CMK (cell line): ENCODE measurements at places on chromosomes 5 and 9.

DNA sequence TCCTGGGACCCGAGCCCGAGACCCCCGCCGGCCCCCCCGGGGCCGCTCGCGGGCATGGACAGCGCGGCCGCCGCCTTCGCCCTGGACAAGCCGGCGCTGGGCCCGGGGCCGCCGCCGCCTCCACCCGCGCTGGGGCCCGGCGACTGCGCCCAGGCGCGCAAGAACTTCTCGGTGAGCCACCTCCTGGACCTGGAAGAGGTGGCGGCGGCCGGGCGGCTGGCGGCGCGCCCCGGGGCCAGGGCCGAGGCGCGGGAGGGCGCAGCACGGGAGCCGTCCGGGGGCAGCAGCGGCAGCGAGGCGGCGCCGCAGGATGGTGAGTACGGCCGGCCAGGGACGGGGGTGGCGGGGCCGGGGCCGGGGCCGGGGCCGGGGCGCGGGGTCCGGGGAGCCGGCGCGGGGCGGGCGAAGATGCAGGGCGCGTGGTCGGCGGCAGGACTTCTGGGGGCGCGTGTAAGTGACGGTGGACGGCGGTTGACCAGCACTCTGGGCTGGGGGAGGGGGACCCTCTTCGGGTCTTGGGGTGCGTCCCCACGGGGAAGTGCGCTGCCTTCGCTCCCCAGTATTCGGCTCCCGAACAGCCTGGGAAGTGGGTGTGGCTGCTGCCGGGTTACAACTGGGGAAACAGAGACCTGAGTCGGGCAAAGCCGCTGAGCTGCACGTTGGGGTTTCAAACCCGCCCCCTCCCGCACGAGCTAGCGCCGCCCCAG lies 520 bp downstream of the PRRX2 start:
- DNase-seq, result no peak

GRCh38 chr5:68251386-68251785 lies 35.8 kb downstream of the PIK3R1 start:
- DNase-seq, result no peak

GRCh38 chr9:92722386-92723298 lies 42.0 kb downstream of the BICD2 start:
- no peak for DNase-seq

- DNase-seq, result no peak
Observed at GRCh38 chr5:96326902-96327301, 106.1 kb downstream of the PCSK1 start.

DNA sequence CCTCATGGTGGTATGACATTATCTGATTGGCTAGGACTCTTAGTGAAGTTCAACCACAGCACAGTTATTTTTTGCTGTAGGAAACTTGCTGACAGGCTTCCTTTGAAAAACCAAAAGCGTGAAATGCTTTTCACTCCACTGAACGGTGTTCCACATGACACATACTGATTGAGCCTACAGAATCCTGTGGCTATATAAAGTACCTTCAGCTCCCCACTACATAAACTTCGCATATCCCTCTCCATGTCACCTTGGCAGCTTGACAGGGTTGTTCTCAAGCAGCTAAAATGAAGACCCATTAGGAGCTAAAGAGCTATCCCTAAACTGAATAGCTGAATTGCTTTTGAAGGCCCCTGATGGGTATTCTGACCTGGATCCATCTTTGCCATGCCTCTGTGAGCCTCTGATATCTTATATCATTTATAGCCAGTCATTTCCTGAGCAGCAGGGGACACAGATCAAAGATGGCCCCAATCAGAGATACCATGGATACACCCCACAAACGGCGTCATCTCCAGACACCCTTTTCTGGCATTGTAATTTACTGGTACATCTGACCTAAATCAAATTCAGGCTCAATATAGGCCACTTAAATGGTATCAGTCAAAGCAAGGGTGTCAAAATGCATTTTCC lies 91.5 kb downstream of the APBA1 start:
- no peak for DNase-seq

DNA sequence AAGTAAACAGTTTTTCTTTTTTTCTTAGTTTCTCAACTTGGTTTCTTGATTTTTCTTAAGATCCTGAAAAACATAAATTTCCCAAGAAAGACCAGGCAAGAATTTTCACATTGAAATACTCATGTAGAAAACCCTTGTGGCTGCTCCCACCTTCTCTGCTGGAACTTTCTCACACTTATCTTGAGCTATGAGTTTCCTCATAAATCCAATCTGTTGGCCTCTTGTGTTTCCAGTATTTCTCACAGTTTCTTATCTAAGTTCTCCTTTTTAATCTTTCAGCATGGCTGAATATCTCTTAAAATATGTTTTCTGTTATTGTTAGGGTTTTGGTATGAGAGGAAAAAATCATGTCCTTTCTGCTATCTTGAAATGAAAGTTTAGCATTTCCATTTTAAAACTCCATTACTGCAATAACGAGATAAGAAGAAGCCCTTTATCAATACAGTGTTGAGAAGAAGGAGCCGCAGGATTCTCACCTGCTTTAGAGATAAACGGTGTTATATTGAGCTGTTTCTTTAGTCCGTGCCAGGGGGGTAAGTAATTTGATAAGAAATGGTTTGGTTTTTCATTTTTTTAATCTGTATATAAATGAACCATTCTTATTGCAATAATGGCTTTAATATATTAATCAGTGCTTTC lies 89.3 kb downstream of the ALDH1A1 start:
- DNase-seq, result no peak

DNA sequence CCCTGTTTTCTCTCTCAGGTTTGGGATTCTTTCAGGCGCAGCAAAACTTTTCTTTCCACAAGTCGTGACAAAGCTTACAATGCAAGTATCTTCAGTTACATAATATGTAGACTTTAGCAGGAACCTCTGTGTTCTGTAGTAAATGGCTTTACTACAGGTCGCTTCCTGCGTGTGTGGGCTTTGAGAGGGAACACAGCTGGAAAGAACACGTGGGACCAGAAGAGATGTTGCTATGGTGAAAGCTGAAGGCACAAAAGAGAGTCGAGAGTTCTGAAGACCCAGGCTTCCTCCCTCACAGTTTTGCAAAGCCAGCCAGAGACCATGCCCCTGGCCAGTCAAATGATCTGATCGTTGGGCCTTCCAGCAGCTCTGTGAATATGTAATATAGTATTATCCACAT lies 4.0 kb downstream of the ANKRD55 start:
- no peak for DNase-seq

DNA sequence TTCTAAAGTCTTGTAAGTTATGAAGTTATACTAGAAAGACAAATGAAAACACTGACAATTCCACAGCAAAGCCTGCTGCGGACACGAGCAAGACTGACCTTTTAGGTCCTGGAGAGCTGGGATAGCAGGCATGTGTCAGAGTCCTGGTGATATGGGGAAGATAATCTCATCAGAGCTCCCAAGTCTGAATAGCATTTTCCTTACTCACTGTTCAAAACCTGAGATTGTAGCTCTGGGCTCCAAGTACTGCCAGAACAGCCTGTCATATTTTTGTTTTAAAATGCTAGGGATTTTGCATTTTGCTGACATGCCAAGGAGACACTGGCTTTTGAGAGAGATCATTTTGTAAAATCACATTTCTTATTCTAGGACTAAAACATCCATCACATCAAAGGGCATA lies 90.1 kb downstream of the DRD1 start:
- DNase-seq, result no peak

- no peak for DNase-seq
Observed at GRCh38 chr9:123457583-123457982, 101.6 kb downstream of the CRB2 start.

- DNase-seq, result no peak
Observed at GRCh38 chr9:73911804-73912203, 585.3 kb upstream of the RORB start.

DNA sequence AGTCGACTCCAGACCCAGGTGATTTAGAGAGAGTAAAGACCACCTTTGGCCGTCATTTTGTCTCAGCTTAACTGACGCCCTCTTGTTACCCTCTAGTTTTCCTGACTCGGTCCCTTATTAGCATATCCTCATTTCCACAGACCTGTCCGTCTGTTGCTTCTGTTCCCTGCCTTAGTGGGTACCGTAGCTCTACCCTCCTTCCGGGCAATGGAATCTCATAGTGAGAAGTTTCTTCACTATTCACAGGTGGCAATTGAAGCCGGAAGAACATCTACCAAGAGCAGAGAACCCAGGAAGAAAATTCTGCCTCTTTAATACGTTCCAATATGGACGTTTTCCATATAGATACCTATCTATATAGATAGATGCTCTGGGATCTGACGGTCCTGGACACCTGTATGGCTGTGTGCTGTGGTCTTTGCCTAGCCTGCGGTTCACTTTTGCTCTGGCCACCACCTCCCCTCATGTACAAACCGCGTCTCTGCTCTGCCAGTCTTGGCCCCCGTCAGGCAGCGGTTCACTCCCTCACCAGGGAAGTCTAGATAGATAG lies 652 bp upstream of the TMEM161B start:
- no peak for DNase-seq

- no peak for DNase-seq
Observed at GRCh38 chr9:87359264-87359663, 138.4 kb upstream of the DAPK1 start.
